ENCODE measurements at places on chromosomes 3 and 15.

GRCh38 chr3:149258298-149258697 lies 36.7 kb upstream of the CP start:
- DNase-seq: no peak

DNA sequence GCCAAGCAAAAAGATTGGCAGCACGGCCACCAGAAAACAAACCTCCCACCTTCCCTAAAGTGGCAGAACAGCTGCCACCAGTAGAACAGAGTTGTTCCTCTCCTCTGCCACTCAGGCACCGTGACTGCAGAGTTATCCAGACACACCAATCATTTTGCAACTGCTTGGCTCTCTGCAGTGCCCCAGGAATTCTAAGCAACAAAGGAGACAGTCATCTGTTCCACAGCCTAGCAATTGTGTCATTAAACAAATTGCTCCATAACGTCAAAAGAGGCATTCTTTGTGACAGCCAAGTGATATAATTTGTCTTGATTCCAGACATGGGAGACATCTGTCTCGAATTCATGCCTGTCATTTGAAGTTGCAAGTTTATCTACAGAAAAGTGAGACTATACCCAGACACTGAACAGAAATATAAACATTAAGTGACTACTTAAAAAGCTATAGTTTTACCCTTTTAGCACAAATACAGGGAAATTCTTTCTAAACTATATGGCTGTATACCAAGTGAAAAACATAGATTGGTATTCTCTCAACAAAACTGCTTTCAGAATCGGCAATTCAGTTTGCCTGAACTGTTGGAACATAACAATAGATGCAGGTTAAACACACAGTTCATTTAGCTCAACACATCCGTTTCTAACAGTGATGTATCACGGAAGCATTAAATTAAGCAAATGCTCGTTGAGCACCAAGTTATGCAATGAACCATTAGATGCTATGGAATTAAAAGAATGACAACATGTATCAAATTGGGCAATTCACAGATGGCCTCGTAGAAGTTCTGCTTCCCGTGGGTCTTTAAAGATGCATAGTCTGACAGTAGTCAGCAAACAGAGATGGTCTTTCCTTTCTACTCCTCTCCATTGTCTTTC lies 281.3 kb downstream of the FGF12 start:
- no peak for DNase-seq

GRCh38 chr15:31207246-31207645 lies 105.7 kb upstream of the TRPM1 start:
- DNase-seq: no peak

DNA sequence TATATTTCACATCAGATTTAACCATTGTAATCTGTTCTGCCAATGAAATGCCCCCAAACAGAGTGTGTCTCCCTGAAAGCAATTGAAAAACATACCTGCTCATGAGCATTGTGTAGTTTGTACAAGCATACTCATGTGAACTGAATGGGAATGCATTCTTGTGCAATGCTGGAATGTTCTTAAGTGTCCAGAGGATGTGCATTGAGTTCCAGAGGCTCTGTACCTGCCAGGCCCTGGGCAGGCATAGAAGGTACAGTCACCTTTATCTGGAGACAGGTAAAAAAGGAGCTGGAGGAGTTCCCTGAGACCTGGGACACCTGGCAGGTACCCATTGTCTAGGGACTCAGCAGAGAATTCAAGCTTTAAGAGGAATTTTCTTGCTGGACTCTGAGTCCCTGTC lies 2.8 kb downstream of the MRAS start:
- no peak for DNase-seq

DNA sequence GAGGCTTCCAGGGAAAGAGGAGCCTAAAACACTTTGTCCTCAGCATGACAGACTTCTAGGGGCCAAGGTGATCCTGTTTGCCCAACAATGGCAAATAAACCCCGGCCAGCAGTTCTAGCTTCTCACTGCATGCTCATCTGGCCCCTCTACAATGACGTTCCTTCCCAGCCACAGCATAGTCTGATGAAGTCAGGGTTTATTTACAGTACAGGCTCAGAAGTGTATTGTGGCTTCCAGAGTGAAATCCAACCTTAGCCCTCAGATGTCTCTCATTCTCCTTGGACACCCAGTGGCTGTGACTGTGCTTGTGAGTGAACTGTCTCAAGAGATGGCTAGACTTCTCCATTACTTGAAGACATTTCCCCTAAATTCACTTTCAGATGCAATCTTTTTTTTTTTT lies 40.8 kb downstream of the BFSP2 start:
- DNase-seq: no peak

GRCh38 chr3:103513003-103513402 lies 1078.2 kb downstream of the ZPLD1 start:
- no peak for DNase-seq

GRCh38 chr15:41286665-41287333 lies 45.6 kb downstream of the OIP5 start:
- no peak for DNase-seq

- DNase-seq: no peak
Observed at GRCh38 chr3:126551839-126552687, 6.7 kb downstream of the C3orf22 start.

- no peak for DNase-seq
Observed at GRCh38 chr15:55694652-55695150, 48.3 kb downstream of the PRTG start.

DNA sequence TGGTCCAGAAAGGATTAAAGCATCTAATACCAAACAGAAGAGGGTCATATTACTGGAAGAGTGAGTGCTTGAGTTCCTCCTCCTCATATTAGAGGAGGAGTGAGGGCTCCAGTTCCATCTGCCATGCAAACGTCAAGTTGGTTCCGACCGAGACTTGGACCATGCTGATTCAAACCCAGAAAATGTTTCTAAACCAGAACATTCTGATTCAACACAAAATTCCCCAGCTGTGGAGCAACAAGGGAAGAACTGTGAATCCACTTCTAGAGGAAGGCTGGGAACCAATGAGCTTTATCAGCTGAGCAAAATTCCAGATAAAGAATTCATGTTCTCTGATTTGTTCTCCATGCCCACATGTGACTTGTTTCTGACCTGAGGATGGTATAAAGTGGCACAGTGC lies 135.6 kb upstream of the WNT5A start:
- DNase-seq: no peak

DNA sequence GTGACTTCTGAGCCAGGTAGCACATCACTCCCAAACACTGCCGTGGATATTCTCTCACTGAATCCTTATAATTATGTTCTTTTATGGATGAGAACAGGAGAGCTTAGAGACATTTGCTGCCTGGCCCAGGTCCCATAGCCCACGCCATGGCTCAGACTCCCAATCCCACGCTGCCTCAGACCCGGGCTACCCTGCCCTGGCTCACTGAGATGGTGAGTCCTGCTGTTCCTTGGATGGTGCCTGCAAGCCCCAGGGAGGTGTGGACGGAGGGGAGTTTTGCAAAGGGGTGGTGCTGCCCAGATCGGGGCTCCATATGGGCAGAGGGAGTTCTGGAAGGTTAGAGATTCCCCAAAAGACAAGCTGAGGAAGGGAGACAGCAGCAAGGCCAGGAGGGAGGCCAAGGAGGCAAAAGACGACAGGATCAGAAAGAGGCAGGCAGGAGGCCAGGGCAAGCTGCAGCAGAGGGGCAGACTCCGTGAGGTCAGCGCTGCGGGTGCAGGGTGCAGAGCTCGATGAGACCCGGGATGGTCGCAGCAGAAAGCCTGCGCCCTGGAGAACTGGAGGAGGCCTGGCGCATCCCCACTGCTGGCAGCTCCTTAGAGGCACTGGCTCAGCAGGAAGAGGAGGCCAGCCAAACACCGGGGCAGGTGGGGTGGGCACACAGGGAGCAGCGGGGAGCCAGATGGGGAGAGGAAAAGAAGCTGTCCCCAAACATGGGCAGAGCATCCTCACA lies 95.7 kb upstream of the ALDH1A3 start:
- no peak for DNase-seq

DNA sequence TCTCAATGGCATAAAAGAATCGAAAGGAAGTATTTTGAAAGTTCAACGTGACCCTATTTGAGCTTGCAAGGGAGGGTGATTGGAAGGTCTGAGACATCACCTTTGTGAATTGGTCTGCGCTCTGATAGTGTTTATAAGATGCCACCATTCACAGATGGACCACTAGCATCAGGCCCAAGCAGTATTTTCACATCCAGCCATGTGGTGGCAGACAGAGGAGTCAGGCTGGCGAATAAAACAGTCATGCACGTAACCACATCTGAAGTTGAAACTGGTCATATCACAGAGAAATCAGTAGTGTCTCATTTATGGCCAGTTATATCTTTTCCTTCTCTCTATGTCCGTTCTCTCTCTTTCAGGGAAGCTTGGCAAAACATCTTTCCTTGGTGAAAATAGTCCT lies 170.1 kb upstream of the ONECUT1 start:
- no peak for DNase-seq

GRCh38 chr3:120850381-120851295 lies 57.4 kb upstream of the STXBP5L start:
- DNase-seq: peak; percentile 5

GRCh38 chr3:35679409-35680080 lies 40.2 kb downstream of the ARPP21 start:
- DNase-seq: no peak

GRCh38 chr3:51712038-51712420 lies 5.2 kb downstream of the GRM2 start:
- no peak for DNase-seq

- DNase-seq: no peak
Observed at GRCh38 chr15:62740141-62741004, 302.2 kb upstream of the TPM1 start.

DNA sequence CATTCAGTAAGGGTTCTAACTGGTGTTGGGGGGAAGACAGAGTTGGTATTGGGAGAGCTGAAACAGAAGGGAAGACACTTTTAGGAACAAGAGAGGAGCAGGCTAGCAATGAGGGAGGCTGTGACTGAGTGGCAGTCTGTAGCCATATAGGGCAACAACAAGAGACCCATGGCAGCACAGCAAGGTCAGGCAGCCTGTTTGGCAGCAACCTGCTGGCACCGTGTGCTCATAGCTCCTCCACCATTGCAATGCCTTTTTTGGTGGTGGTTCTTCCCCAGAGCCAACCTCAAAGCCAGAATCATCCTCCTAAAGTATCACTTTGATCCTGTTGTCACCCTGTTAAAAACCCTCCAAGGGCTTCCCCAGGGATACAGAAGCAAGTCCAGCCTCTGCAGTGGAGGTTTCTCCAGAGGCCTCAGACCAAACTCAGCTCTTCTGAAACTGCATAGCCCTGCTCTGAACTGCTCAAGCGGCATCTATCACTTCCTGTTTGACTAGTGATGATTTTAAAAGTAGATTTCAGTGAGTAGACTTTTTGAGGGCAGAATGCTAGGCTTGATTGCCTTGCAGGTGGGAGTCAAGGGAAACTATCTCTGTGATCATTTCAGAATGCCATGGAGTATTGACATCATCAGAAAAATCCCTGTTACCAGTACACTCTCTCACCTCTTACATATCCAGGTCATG lies 176.9 kb downstream of the STAC start:
- DNase-seq: no peak

- peak; percentile 77 for DNase-seq
Observed at GRCh38 chr15:60751985-60752952, 273.3 kb upstream of the ICE2 start.

- peak; percentile 91 for DNase-seq
Observed at GRCh38 chr15:83108266-83109219, 1.1 kb downstream of the TM6SF1 start.

DNA sequence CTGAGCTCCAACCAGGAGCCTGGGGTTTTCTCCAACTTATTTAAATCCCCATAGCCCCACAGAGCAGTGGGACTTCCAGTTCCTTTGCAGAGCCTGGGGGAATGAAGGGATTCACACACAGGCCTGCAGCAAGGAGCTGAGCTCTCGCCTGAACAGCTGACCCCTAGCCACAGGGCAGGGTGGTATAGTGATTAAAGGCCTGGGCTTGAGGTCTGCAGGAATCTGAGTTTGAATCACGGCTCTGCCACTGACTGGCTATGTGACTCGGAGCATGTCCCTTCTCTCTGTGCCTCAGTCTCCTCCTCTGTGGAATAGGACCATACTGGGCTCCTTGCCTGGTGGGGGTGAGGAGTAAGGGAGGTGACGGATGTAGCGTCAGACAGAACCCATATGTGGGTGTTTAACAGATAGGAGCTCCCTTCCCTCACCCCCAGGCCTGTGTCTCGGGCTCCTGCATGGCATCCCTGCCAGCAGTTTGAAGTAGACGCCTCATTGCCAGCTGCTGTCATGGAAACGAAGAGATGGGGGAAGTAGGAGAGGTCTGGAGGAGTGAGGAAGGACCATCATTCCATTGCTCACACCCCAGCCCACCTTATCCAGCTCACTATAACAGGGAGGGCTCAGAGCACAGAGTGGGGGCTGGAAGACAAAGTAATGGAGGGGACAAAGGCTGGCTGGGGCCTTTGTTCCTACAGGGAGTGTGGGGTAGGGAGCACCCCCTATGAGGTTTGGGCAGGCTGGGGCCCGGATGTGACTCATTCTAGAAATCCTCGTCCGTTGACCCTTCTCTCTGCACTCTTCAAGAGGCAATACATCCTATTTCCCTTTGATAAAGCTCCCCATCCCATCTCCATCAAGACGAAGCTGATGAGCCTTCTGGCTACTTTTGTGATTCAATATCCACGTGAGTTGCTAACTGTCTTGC lies 14.8 kb downstream of the HRH1 start:
- no peak for DNase-seq

GRCh38 chr15:55194256-55194655 lies 2.5 kb downstream of the RSL24D1 start:
- no peak for DNase-seq

DNA sequence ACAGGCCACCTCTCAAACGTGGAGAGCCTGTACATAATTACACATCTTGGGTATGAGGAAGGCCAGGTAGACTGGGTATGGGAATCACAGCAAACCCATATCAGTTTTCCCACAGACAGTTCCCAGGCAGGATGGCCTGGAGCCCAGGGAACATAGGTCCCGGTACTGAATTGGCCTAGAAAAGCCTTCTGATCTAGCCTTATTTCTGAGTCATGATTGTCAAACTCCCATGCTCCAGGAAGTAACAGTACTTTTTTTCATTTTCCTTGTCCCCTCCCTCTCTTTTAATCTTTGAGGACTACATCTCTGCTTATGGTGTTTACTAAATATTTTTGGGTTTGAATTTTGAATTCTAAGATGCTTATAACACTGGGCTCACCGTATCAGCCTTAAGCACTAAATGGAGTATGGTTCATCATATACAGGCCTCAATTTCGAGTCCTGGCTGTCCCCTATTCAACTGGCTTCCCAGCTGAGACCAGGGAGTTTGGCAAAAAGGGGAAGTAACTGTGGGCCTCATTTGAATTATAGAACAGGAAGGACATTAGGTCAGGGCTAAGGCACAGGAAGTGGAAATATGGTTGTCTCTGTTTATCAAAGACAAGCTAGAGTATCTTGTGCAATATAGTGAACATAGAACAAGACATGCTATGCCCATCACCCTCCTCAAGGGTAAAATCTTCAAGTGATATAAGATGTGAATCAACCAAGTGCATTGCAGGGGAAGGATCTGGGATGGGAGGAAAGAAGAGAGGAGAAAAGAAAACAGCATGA lies 494.6 kb downstream of the NTRK3 start:
- no peak for DNase-seq

All from DMS53 (cell line).